ENCODE measurements at places on chromosomes 11 and 22.

- DNase-seq = no peak
These were observed 168.8 kb downstream of the RCN1 start for GRCh38 chr11:32259641-32260081.

DNA sequence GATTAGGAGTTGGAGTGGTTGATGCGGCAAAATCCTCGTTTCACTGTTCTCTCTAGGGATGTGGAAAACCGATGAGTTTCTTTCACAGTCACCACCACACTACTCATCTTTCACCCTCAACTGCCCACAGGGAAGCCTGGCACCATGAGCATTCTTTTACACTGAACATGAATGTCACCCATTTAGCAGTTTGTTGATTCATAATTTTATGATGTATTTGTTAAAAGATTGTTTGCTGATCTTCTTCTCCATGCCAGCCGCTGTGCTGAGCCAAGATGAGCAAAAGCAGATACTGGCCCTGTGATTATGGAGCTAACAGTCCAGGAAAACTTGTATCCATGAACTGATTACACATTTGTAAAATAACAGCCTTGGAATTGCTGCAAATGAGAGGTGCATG lies 3.9 kb upstream of the SCGB1D2 start:
- DNase-seq = no peak

- DNase-seq = no peak
These were observed at the start of gene OOSP4A for GRCh38 chr11:59963733-59964132. Gene OOSP4A, plus strand, starts transcription at chr11:59964033. Its CDS starts 0 bp downstream, at chr11:59964033.

DNA sequence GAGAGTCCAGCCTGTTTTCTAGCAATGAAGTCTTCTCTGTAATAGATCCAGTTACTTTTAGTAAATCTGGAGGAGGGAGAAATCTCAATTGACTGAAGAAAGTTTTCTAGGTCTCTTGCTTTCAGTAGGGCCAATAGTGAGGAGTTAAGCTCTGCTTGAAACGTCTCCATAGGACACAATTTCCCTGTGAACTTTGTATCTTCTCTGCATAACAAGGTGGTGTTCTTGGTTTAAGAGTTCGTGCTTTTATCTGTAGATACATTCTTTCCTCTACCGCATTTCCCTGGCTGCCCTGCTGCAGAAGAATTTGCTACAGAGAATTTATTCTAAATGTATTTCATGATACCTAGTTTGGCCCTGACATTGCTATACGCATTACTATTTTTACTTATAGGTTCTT lies 183.1 kb downstream of the ARHGAP42 start:
- no peak for DNase-seq

DNA sequence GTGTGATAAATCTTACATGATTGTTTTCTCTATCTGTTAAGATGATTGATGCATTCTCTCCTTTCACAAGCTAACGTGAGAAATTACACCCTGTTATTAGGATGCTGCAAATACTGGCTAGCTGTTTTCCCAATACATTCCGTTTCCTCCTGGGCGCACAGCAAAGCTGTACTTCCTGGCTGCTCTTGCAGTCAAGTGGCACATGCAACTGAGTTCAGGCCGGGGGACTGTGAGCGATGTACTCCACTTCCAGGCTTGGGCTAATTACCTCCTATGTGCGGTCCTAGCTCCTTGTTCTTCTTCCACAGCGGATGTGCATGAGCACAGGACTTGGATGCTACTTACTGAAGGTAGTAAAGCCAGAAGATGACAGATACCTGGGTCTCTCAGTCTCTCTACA lies 234.9 kb upstream of the SESN3 start:
- no peak for DNase-seq

GRCh38 chr22:20569059-20570058 lies 61.9 kb downstream of the MED15 start:
- peak; percentile 87 for DNase-seq

DNA sequence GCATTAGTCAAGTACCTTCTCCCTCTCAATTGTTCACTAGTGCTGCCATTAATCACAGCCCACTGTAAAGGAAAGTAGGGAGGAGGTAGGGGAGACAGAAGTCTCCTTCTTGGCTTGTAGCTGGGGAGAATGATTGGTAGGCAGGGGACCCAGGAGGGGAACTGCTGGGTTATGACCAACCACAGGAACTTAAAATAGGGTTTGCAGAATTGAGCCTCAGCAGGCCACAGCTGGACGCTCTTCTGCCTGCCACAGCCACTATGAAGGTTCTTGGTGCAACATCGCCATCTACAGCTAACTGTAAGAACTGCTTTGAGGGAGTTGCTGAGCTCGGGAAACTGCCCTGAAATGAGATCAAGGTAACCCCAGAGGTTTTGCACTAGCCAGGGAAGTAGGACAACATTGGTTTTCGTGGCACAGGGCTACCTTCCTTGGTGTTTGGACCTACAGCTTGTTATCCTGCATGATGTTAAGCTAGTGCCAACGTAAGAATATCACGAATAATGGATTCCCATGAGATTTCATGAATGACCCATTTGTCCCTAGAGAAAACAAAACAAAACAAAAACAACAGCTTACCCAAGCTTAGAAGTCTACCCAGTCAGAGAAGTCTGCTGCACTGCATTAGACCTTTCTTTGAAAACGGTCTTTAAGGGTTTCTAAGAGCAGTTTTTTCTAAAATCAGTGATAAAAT lies 787.1 kb upstream of the API5 start:
- peak; percentile 25 for DNase-seq

DNA sequence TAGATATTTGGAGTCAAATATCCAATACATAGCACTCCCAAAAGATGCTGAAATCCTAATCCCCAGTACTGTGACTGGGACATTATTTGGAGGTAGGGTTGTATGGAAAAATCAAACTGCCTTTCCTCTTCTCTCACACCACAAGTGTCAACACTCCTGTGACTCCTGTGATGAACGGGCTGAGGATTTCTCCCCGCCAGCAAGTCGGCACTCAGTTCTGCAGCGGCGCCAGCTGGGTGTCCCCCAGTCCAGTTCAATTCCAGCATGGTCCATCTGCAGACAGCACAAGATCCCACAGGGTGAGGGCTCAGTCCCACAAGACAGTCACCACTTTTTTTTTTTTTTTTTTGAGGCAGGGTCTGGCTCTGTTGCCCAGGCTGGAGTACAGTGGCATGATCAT lies 4.3 kb upstream of the PARVB start:
- DNase-seq = no peak

DNA sequence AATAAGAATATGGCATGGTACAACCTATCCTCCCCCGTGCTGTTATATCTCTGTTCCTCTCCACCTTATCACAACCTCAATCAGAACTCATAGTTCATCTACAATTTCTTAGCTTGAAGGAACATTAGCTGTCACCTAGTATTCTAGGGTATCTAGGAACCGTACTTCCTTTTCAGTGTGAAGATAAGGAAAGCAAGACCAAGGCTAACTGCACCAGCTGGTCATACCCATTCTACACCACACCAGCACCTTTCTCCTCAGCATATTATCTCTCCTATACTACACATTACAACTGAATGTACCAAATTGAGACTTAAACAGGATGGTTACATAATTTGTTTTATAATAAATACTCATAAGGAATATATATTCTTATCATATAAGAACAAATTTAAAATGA lies 73.1 kb downstream of the ARHGAP32 start:
- no peak for DNase-seq

GRCh38 chr11:6298605-6299004 lies 21.7 kb downstream of the CAVIN3 start:
- DNase-seq = peak; percentile 72

GRCh38 chr22:44892803-44893730 lies 116.7 kb downstream of the PHF21B start:
- DNase-seq = no peak

GRCh38 chr11:41795004-41795403 lies 335.6 kb upstream of the LRRC4C start:
- DNase-seq = no peak

GRCh38 chr11:5279471-5280090 lies 9.8 kb upstream of the HBE1 start:
- DNase-seq = no peak

DNA sequence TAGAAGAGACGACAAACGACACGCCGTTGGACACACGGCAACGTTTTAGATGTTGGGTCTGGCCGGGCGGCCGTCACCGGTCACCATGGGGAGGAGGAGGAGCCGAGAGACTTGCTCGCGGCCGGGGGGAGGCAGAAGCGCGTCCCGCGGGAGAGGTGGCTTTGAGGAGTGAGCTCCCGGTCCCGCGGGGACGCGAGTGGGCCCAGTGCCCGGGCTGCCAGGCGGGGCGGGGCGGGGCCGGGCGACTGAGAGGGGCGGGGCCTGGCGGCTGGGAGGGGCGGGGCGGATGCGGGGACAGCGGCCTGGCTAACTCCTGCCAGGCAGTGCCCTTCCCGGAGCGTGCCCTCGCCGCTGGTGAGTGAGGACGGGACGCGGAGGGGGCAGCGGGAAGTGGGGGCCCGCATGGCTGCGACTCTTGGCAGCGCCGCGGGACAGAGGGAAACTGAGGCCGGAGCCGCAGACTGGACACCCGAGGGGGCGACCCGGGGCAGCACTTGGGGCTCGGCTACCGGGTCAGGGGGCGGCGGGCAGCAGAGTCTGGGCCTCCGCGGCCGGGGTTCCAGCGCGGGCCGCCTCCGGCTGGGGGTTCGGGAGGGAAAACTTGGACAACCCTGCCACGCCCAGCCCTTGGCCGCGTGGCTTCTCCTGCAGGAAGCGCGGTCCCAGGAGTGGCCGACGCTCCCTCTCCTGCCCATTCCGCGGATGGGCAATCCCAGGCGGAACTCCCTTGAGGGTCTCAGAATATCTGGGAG lies at the start of gene TSPO:
Gene TSPO (plus strand): TSS at position 309 of the 752 bp plus-strand sequence. CDS start 7,680 bp downstream, outside the sequence.
- DNase-seq = peak; percentile 54

GRCh38 chr11:35721651-35722282 lies 59.2 kb downstream of the TRIM44 start:
- DNase-seq = no peak

- DNase-seq = no peak
These were observed 30.8 kb upstream of the RAG2 start for GRCh38 chr11:36628765-36629244.

DNA sequence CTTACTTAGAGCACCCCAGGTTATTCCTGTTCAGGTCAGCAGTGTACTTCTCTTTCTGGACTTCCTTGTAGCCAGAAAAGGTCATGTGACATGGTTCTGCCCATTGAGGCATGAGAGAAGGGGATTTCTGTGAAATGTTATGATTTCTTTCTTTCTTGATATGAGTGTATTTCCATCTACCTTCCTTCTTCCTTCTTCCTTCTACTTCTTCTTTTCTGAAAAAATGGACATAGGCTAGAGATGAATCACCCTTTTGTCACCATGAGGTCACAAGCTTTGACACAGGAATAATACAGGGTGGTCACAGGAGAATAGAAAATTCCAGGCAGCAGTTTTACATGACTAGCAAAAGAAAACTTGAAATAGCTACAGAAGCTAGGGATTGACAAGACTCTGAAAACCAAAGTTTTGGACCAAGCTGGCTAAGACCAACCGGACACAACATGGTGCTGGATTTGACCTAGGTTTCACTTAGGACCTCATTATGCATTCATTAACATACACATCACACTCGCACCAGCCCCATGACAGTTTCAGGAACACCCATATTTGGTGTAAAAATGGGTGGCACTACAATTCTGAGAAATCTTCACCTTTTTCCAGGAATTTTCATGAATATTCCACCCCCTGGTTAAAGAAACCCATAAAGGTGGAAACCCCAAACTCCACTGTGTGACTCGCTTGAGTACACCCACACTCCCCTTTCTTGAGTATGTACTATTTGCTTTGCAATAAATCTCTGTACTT lies 21.2 kb upstream of the MAP6 start:
- DNase-seq = no peak

DNA sequence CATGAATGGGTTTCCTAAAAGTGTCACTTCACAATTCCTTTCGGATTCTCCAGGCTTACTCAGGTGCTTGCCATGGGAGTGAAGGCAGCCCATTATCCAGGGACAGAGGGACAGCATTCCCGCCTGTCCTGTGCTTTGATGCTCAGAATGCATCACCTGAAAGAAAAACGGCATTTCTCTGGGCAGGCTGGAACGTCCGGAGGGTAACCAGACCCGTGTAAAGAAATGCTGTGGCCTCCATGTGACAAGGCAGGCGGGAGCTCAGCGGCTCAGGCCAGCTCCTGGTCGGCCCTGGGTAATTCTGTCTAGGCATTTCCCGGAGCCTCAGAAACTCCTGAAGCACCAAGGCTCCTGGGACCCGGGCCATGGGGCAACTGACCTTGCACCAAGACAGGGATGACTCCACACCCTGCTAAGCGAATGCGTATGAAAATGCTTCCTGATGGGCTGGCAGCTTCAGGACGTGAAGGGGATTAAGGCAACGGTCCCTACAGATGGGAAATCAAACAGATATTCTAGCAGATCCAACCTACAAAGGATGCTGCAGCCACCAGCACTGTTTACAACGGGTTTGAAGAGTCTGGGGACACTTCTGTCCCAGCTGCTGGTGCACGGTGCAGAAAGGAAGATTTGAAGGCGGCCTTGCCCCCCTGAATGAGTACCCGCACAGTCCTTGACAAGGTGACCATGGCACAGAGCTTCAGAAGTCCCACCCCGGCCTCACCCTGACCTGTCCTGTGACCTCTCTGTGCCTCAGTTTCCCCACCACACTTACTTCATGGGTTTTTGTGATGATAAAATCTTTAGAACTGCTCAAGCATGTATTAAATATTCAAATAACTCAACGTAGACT lies 13.6 kb upstream of the FGF3 start:
- DNase-seq = no peak

DNA sequence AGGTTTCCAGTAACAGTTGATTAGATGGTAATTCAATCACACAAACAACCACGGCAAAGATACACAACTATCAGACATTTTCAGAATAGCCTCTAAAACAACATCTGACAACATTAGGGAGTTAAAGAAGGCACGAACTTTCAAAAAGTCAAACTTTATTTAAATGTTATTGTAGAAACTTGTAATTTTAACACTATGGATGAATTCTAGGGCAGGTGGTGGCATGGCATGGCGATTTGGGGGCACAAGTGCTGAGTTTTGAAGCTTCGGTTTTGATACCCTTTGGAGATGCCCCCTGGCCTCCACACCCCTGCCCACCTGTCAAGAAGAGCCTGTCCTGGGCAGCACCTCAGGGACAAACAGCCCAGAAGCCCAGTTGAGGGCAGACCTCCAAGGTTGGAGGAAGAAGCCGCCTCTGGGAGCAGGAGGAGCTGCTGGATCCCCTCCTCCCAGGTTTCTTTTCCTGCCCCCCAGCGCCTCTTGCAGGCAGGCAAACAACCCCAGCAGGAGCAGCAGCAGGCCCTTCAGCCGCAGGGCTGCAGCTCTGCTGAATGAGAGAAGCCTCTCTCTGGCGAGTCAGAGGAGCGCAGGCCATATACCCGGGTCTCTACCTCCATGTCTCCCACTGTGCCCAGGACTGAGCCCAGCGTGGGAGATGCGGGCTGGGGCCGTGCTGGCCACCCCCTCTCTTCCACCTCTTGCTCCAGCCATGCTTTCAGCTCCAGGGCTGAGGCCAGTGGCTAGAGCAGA lies 102.1 kb upstream of the IGLL5 start:
- DNase-seq = no peak

- peak; percentile 19 for DNase-seq
These were observed 35.1 kb downstream of the MMP7 start for GRCh38 chr11:102495161-102496042.

- no peak for DNase-seq
These were observed 224.5 kb downstream of the ADAMTS15 start for GRCh38 chr11:130672911-130673310.

All from H54 (cell line).